Activated naive CD8-positive, alpha-beta T cell treated with anti-CD3 and anti-CD28 coated beads, Interleukin-2, amount 50 U/mL, for 24 hours (primary cell): ENCODE measurements at places on chromosomes 2 and 18.

GRCh38 chr2:69482471-69482870, 45.2 kb upstream of the NFU1 start:
- no peak for DNase-seq

GRCh38 chr18:69444221-69444620, 43.5 kb downstream of the DOK6 start:
- no peak for DNase-seq

DNA sequence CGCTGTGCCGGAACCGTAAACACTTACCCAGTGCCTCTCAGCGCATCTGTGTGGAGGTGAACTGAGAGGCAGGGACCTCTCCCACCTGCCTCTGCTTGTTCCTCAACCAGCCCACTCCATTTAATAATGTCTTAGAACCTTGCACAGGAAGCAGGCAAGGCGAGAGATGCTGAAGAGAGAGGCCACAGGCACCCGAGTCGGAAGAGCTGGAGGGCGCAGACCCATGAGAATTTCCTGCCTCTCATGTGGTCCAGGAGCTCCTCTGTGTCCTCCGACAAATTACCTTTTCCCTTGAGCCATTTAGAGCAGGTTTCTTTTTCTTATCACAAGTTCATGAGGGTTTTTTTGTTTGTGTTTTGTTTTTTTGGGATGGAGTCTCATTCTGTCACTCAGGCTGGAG, 4.9 kb upstream of the RFX8 start:
- DNase-seq = no peak

DNA sequence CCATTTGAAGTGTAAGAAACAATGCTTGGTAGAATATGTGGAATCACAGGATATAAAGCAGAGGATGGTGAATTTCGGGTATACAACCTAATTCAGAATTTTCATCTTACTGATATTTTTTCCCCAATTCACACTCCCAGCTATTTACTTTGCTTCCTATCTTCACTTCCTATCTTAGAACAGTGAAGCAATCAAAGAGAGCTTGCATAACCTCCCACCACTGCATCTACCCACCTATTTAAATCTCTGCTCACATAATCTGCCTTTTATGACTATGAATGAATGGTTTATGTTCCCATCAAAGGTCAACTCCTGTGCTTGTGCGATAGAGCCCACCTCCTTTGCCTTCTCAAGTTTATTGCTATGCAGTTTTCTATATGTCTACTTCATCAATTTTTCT, 3.3 kb downstream of the RMDN2 start:
- no peak for DNase-seq

GRCh38 chr2:88197732-88198131, 27.6 kb downstream of the THNSL2 start:
- DNase-seq = no peak

DNA sequence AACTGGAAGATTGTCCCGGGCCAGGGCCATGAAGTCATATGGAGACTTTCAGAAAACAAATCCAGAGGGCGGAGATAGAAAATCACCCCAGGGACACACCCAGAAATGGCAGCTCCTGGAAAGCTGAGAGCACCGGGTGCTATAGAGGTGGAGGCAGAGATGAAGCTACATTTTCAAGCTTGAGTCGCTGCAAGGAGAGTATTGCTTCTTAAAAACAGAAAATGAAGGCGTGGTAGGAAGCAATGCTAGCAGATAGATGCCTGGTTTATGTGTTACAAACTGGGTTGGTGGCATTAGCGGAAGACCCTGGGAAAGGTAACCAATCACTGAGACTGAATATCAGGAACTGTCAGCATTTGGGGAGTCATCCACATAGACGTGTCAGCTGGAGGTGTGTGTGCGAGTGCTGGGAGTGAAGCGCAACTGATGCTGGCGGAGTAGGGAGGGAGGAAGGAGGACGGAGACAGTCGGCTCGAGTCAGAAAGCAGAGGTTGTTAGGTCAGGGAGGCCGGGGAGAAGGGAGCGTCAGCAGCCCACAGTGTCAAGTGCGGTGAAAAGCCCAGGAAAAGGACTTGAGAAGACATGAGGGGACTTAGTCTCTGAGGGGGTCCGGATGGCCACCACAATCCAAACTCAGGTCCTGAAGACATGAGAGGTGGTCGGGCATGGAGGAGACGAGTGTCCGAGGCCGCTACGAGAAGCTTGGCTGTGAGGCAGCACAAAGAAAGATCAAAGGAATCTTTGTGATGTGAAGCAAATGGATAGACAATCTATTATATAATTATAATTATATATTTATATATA, 45.4 kb downstream of the C18orf63 start:
- DNase-seq = no peak
